ENCODE measurements at places on chromosomes 16 and 17. TPM values are rescaled to one million over a fixed set of nuclear protein-coding genes. Genes with fewer than 3 reads are reported as not detected.
A peak's percentile ranks its signal among the peaks of the same experiment; 100 is the strongest.

DNA sequence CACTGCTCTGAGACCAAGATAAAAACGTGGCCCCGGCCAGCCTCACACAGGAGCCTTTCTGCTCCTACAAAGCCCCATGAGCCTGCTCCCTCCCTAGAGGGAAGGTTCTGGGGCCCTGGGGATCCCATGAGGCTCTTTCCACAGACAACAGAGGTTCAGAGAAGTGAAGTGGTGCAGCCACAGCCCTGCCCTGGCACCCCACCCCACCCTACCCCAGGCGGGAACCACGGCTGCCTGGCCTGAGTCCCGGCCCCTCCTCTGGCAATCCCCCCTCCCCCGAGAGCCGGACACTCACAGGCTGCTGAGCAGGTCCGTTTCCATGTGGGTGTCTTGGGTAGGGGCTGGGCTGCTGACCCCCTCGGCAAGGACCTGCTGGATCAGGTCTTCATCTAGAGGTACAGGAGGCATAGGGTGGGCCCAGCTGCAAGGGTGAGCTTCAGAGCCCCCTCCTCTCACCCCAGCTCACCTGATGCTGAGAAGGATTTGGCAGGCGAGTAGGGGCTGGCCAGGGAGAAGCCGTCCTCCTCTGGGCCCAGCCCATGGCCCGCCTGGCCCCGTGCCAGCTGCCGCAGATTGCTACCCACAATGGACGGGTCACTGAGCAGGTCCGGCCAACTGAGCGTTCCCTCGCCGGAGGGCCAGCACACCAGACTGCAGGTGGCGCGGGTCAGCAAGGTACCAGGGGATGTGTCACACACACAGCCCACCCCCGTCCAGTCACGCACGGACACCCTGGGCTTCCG lies 38.7 kb downstream of the PKD1 start:
- ATAC-seq = peak; percentile 11

DNA sequence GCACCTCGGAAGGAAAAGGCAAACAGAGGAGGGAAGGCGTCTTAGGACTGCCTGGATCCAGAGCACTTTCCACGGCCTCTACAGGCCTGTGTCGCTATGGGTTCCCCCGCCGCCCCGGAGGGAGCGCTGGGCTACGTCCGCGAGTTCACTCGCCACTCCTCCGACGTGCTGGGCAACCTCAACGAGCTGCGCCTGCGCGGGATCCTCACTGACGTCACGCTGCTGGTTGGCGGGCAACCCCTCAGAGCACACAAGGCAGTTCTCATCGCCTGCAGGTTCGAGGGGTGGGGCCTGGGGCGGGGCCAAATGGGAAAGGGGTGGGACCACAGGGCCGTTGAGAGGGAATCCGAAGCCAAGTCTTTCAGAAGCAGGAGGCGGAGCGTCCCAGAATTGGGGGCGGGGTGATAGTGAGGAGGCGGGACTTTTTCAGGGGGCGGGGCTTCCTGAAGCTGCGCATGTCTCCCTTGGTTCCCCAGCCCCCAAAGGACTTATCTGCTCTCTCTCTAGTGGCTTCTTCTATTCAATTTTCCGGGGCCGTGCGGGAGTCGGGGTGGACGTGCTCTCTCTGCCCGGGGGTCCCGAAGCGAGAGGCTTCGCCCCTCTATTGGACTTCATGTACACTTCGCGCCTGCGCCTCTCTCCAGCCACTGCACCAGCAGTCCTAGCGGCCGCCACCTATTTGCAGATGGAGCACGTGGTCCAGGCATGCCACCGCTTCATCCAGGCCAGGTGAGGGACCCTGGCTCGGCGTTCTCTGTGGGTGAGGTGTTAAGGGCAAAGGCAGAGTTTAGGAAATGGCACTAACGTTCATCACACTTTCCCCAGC lies 939 bp downstream of the BCL6B start:
- peak; percentile 80 for ATAC-seq

SMIM5 gene
- 5.9 TPM for total RNA-seq

ZNF624 gene
- 3.0 TPM for total RNA-seq

PABPN1L gene
- not detected for total RNA-seq

GLIS2 gene
- total RNA-seq = 5.7 TPM

DNA sequence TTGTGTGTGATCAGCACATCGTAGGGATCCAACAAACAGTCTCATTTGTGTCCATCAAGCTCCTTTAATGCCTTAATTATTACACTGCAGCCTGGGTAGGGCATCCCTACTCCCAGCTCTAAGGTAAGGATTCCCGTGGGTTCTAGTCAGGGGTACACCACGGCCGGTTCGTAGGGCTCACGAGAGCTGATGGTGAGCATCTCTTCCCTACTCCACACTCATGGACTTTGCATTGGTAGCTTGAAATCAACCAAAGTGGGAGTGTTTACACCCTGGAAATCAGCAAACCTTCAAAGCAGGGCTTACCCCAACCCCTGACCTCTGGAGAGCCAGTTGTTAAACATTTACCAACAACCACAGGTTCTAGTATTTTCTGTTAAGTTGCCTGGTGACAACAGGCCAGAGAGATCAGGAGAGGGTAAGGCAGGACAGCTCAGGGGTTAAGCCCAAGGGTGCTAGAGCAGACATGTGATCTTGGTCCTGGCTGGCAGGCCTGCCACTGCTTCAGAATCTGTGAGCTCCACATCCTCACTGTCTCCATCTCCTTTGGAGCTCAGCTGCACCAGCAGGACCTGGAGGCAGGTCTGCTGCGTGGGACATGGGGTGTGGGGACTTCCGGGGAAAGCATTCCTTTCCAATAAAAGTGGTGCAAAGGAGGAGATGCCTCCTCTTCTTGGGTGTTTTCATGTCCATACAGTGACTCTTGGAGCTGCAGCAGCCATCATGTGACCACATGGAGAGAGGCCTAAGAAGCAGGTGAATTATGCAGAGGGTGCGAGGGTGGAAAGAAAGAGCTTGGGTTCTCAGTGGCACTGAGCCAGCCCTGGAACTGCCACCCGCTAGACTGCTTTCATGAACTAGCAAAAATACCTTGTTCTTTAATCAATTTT lies 36.1 kb upstream of the ZCCHC14 start:
- no peak for ATAC-seq

ST6GALNAC1 gene
- 3.9 TPM for total RNA-seq
